Activated T-helper 9 cell treated with anti-CD3 and anti-CD28 coated beads, Interleukin-2, amount 50 U/mL, for 16 hours (primary cell): ENCODE measurements at places on chromosomes 13 and 19.

- no peak for DNase-seq
Measured at GRCh38 chr13:25252225-25252624, 35.1 kb downstream of the MTMR6 start.

- no peak for DNase-seq
Measured at GRCh38 chr13:64925284-64925683, 2304.9 kb downstream of the PCDH9 start.

DNA sequence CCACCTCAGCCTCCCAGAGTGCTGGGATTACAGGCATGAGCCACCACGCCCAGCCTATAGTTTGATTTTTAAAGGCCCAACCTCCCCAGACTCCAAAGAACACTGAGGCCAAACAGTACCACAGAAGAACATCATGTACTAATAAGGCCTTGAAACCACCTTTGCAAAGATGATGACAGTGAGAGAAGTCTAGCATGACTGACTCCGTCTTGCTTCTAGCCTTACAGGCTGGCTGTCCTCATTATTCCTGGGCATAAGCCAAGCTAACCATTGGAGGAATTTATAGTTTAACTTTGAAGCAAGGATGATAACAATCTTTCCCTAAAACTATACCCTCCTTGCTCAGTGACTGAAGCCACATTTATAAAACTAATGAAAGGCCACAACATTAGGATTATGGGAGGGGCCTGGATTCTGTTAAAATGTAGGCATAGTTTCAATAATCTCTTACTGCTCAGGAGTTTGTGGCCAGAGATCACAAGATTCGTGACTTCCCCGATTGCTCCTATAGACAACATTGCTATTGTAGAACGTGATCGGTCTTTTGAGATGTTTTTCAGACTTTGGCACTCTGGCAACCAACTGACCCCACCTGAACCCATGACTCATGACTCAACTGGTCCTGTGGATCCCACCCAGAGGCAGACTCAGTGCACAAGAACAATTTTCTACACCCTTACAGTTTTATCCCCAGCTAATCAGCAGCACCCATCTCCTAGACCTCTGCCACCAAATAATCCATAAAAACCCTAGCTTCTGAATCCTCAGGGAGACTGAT is 17.6 kb downstream of the GPR42 start:
- no peak for DNase-seq

- DNase-seq = no peak
Measured at GRCh38 chr19:12997179-12997966, 2.1 kb downstream of the NFIX start.

DNA sequence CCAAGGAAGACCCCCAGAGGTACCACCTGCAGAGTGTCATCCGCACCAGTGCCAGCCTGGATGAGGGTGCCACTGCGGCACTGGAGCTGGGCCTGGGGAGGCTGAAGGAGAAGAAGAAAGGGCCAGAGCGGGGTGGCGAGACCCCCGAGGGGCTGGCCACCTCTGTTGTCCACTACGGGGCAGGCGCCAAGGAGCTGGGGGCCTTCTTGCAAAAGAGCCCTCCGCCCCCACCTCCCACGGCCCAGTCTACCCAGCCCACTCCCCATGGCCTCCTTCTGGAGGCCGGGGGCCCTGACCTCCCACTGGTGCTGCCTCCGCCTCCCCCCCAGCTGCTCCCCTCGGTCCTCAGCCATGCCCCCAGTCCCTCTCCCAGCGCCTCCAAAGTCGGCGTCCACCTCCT is 5.4 kb downstream of the PRR12 start:
- no peak for DNase-seq

GRCh38 chr13:106470576-106470975 is 64.9 kb downstream of the EFNB2 start:
- DNase-seq = no peak

GRCh38 chr13:60331249-60332012 is 65.6 kb upstream of the TDRD3 start:
- no peak for DNase-seq

DNA sequence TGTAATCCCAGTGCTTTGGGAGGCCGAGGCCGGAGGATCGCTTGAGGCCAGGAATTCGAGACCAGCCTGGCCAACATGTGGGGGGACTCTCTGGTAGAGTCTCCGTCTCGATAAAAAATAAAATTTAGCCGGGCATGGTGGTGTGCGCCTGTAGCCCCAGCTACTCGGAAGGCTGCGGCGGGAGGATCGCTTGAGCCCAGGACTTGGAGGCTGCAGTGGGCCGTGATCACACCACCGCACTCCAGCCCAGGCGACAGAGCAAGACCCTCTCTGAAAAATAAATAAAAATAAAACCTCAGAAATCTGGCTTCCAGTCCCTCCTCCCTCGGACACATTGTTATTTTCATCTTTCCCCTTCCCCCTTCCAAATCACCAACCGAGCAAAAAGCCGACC is 332 bp downstream of the IRGQ start:
- no peak for DNase-seq

DNA sequence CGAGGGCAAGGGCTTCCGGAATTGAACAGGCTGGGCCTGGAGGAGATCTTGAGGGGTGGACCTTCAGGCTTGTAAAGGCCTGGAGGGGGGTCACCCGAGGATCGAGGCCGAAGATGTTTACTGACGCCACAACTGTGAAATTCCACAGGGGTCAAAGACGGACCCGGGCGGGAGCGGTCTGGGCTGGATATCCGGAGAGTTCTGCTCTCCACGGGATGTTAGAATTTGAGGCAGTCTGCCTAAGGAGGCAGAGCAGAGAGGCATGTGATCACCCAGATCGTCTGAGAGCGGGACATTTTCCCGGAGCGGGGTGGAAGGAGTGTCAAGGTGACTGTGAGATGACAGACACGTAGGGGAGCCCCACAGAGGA is 13.2 kb downstream of the KLHL26 start:
- no peak for DNase-seq

DNA sequence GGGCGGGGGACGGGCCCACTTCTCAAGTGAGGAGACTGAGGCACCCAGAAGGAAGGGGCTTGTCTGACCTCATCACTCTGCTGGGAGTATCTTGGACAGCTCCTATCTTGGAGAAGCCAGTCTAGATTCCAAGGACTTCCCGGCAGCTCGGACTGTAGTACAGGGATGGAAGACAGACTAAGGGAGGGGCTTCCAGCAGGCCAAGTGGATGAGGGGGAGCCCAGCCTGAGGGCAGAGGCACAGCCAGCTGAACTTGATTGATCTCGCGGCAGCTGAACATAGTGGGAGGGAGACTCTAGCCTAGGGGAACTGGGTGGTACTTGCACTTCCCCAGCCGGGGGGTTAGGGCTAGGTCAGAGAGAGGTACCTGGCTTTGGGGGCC is 711 bp downstream of the CILP2 start:
- no peak for DNase-seq
